ENCODE measurements at places on chromosomes 5 and 9.

GRCh38 chr9:18154661-18155060 is 319.3 kb upstream of the ADAMTSL1 start:
- DNase-seq = no peak

DNA sequence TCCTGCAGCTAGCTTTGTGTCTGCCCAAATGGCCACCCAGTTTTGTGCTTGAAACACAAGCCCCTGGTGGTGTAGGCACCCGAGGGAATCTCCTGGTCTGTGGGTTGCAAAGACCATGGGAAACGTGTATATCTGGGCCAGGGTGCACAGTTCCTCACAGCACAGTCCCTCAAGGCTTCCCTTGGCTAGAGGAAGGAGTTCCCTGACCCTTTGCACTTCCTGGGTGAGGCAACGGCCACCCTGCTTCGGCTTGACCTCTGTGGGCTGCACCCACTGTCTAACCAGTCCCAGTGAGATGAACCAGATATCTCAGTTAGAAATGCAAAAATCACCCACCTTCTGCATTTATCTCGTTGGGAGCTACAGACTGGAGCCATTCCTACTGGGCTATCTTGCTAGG is 865.0 kb upstream of the ACO1 start:
- no peak for DNase-seq

- no peak for DNase-seq
Measured at GRCh38 chr9:100600521-100601079, 22.7 kb downstream of the CAVIN4 start.

GRCh38 chr5:78597068-78597973 is 51.3 kb downstream of the LHFPL2 start:
- no peak for DNase-seq

- no peak for DNase-seq
Measured at GRCh38 chr9:17630531-17630949, 51.7 kb downstream of the SH3GL2 start.

DNA sequence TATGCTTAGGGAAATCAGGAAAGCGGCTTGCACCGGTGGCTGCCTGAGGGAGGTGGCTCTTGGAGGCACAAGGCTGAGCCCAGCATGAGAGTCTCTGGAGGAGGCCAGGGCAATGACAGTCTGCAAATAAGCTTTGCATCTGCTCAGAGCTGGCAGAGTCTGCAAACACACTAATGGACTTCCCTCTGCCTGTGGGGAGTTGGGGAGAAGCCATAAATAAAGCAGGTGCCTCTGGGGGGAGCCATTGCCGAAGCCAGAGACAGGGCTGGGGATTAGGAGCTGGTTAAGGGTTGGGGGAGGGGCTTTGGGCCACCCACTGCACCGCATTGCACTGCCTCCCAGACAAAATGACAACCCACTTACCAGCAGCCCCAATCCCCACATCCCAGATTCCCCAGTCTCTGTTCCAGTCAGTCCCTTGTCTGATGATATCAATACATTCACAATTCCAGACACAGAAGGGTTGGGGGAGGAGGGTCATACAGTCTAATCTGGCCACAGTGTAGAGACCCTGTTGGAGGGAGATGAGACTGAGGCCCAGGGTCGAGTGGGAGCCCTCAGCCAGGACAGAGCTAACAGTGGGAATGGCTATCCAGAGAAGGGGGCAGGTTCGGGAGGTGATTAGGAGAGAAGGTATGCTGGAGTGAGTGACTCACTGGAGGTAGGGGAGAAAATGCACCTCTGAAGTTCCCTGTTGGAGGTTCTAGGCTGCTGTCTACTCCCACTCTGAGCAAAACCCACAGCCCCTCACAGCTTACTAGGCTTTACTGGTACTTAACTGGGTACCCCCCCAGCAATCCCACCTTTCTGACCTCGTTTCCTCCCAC is 53.7 kb downstream of the PAX5 start:
- DNase-seq = peak; percentile 22

- no peak for DNase-seq
Measured at GRCh38 chr5:145293716-145294115, 541.4 kb downstream of the PRELID2 start.

GRCh38 chr5:103441523-103441922 is 121.1 kb downstream of the NUDT12 start:
- DNase-seq = no peak

GRCh38 chr5:143559586-143560109 is 156.2 kb upstream of the NR3C1 start:
- DNase-seq = no peak

GRCh38 chr9:121268598-121268850 is 562 bp downstream of the GSN start:
- DNase-seq = no peak
